ENCODE measurements at places on chromosomes 5 and 9.

GRCh38 chr9:92048924-92049625, 66.1 kb downstream of the SPTLC1 start:
- no peak for DNase-seq

DNA sequence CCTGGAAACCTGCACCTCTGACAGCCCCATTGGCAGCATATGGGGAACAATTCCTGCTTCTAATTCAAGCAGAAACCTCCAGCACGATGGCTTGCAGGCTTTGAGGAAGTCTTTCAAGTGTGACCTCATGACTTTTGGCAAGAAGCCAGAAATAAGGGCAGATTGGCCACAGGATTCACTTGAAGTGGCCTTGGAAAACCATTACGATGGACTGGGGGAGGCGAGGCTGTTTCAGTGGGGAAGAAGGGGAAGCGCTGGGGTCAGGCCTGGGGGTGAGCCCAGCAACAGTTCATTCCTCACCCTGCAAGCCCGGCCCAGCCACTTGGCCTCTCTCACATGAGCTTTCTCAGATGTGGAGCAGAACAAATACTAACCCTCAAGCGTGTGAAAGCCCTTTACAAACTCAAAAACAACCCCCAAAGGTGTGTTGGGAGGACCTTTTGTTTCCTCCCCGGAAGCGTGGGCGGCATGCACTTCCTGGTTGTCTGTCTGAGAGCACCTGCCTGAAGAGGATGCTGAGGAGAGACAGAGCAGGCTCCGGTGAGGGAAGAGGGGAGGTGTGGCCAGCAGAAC, 26.9 kb upstream of the EEIG1 start:
- DNase-seq: peak; percentile 74

GRCh38 chr5:59746241-59746765, 147.2 kb downstream of the PDE4D start:
- DNase-seq: no peak

DNA sequence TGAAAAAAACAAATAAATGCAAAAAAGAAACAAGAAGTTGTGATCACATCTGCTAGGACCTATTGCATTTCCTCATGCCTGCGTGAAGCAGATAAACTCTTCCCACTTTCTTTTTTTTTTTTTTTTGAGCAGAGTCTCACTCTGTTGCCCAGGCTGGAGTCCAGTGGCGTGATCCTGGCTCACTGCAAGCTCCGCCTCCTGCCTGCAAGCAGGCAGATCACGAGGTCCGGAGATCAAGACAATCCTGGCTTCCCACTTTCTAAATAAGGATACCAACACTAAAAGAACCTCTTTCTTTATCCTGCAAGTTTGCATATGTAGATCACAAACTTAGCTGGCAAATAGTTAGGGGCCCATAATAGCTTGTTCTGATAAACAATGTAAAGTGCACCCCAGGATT, 128.6 kb downstream of the ASTN2 start:
- DNase-seq: no peak

DNA sequence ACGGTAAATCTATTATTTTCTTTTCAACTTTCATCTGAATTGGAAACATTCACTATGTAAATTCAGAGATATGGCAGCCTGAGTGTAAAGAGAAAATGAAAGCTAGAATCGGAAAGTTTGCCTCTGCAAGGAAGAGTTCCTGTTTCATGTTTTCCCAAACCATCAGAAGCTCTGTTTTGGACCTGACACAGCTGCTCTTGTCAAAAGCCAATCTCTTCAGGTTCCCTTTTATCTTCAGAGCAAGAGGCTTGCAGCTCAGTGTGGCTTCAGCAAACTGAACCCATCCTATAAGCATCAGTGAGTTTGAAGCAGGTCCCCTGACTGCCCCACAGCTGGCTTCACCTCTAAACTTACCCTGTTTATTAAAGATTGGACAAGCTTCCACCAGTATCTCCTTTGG, 1099.7 kb downstream of the DTWD2 start:
- peak; percentile 14 for DNase-seq

DNA sequence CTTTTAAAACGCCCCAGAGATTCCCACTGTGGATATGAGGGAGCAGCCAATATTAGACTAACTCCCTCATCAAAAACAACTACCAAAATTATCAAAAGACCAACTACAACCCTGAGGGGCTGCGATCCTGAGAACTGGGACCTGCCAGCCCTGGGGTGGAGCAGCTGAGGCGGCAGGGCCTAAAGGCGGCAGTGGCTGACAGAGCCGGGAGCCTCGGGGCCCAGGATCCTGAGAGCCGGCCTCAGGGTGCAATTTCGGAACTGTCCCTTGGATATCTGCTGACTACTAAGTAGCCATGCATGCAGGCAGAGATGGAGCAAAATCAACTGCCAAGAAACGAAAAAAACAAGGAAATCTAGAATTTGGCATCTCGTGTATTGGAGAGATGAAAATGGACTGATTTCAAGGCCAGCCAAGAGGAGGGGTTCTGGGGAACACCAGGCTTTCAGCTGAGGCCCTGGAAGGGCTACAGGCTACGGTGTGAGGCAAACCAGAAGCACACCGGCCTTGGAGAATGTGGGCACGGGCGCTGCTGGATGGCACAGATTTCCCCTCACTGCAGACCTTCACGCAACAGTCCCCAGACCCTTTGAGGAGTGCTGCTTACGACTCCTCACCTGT, 63.6 kb upstream of the UBAC1 start:
- DNase-seq: no peak

- DNase-seq: no peak
Measured at GRCh38 chr9:36392489-36392888, 7.6 kb downstream of the RNF38 start.

GRCh38 chr9:22405869-22406659, 40.6 kb upstream of the DMRTA1 start:
- DNase-seq: no peak

- peak; percentile 3 for DNase-seq
Measured at GRCh38 chr9:32069169-32069813, 315.2 kb upstream of the ACO1 start.

GRCh38 chr5:95972196-95972595, 10.5 kb upstream of the ELL2 start:
- DNase-seq: no peak

- no peak for DNase-seq
Measured at GRCh38 chr5:65199993-65200675, 281.6 kb downstream of the ADAMTS6 start.

- no peak for DNase-seq
Measured at GRCh38 chr5:116529615-116530014, 45.0 kb downstream of the SEMA6A start.

- no peak for DNase-seq
Measured at GRCh38 chr5:93599001-93599379, 16.0 kb downstream of the NR2F1 start.

DNA sequence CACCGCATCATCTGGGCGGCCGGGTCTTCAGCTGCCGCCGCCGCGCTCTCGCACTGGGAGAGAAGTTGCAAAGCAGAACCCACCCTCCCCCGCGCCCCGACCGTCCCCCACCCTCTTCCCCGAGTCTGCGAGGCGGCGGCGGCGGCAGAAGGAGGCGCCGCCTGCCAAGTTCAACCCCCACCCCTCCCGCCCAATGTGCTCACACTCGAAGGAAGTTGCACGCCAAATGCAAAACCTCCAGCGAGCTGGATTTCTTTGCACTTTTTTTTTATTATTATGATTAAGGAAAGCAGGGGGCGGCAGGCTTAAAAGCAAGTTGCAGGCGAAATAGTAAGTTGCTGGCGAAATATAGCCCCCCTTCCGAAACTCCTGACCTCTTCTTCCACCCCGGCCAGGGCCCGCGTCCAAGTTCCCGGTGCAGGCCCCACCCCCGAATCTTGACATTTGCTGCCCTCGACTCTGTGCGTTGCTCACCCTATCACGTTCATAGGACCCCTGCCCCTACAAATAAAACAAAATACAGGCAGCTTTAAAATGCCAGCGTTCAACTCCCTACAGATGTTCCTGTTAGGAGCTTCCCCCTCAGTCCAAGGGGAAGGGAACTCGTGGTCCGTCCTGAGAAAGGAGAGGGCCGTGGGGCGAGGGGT, 1.1 kb upstream of the NR3C1 start:
- DNase-seq: peak; percentile 79

GRCh38 chr5:130155345-130156011, 251.2 kb downstream of the CHSY3 start:
- no peak for DNase-seq

DNA sequence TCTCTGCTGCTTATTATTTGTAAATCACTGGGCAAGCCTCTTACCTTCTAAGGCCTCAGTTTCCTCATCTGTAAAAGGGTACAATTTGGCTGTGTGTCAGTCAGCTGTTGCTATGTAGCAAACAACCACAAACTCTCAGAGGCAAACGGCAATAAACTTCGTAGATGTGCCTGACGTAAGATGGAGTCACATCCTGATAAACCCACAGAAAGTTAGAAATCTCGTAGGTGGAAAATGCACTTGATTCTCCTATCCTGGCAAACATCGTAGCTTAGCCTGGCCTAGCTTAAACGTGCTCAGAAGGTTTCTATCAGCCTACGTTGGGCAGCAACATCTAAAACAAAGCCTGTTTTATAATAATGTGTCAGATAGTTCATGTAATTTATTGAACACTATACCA, 35.0 kb upstream of the UNC5A start:
- no peak for DNase-seq

GRCh38 chr5:73786043-73786831, 160.2 kb downstream of the ARHGEF28 start:
- no peak for DNase-seq

DNA sequence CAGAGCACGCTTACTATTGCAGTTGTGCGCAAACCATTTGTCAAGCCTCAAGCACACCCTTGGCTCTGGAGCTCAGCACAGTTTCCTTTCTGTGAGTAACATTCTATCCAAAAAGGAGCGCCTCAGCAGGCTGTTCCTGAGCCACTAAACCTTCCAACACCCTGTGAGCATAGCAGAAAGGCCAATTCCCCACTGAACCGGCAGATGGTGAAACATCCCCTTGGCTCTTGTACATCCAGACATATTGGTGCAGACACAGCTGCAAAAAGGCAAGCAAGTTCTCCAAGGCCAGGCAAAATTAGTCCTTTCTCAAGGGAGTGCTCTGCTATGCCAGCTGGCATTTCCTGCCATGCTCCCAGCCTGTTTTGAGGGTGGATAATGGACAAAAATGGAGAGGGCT, 44.1 kb upstream of the CEMIP2 start:
- DNase-seq: no peak

DNA sequence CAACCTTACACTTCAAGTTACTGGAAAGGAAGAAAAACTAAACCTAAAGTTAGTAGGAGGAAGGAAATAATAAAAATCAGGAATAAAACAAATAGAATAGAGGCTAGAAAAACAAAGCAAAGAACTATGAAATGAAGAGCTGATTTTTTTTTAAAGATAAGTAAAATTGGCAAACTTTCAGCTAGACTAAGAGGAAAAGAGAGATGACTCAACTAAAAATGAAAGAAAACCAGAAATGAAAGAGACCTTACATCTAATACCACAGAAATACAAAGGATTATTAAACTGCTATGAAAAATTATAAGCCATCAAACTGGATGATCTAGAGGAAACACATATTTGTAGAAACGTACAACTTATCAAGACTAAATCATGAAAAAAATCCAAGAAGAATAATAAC, 60.0 kb downstream of the PRRC1 start:
- DNase-seq: no peak

DNA sequence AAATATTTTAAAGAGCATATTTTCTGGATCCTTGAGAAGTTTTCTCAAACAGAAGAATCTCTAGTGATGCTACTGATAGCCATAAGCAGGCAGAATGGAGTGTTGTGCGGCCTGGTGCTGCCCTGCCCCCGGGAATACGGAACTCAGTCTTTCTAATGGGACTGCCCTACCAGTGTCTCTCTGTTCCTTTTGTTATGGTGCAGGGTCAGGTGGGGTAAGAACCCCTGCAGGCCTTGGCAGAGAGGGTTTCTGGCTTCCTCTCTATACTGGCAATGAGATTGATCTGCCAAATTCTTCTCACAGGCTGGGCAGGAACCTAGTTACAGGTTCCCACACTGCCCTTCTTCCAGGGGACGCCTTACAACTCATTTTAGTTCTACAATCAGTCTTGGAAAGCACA, 2.6 kb downstream of the IL5 start:
- no peak for DNase-seq

GRCh38 chr5:53343187-53343586, 137.2 kb upstream of the FST start:
- no peak for DNase-seq

- DNase-seq: no peak
Measured at GRCh38 chr5:8676695-8677094, 807.7 kb downstream of the MTRR start.

DNA sequence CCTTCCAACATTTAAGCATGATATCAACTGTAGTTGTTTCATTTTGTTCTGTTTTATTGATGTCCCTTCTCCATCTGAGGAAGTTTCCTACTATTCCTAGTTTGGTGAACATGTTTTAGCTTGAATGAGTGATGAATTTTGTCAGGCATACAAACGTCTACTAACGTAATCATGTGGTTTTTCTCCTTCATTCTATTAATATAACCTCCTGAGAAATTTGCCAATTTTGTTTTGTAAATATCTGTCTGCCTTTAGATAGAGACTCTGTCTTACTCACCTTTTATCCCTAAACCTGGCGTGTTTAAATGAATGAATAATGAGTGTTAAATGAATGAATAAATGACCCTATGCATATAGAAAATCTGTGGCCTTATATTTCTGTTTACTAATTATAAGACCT, 26.5 kb upstream of the NREP start:
- DNase-seq: no peak

DNA sequence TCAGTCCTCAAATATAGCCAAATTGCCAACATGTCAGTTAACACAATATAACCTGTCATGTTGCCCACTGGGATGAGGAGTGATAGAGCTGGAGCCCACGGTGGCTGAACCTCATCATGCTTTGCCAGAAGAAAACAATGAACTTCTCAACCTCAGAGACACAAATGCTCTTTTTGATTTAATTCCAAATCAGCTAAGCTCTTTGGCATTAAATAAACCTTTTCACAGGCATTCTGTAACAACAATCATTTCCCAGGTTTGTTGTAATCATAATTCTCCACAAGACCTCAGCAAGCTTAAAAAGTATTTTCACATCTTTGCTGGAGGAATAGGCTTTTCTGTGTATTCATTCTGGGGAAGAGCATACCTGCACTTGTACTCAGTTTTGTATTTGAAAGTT, 830.9 kb downstream of the MAT2B start:
- DNase-seq: no peak

GRCh38 chr5:75736273-75736672, 19.0 kb upstream of the POC5 start:
- DNase-seq: no peak

DNA sequence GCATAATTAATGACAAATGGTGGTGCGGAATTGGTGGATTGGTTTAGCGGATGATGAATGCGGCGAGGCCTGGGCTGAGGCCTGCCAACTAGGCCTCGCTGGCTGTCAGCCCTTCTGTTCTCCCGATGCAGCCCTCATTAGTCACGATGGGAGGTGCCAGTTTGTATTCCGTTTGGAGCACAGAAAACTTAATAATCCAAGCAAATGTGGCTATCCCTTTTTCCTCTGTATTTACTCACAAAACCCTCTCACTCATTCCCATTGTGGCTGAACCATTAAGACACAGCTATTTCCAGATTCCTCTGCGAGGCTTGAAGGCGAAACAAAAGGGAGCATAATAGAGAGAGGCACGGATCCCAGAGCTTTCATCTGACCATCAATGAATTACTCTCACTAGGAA, 114.3 kb downstream of the MVB12B start:
- DNase-seq: no peak

All from hematopoietic multipotent progenitor cell treated with erythropoietin and hydrocortisone succinate and interleukin-3 and kit ligand, for 8 days (in vitro differentiated cells).